Stimulated activated memory B cell treated with anti-CD40 and anti-IgM and Interleukin-4, amounts not matched to agents 10 μg/mL and 1 μg/mL and 100 μg/mL, for 72 hours (primary cell): ENCODE measurements at places on chromosomes 4 and X.
A peak's percentile ranks its signal among the peaks of the same experiment; 100 is the strongest.

- no peak for ATAC-seq
Observed at GRCh38 chr4:160026721-160027120, 923.8 kb downstream of the RAPGEF2 start.

DNA sequence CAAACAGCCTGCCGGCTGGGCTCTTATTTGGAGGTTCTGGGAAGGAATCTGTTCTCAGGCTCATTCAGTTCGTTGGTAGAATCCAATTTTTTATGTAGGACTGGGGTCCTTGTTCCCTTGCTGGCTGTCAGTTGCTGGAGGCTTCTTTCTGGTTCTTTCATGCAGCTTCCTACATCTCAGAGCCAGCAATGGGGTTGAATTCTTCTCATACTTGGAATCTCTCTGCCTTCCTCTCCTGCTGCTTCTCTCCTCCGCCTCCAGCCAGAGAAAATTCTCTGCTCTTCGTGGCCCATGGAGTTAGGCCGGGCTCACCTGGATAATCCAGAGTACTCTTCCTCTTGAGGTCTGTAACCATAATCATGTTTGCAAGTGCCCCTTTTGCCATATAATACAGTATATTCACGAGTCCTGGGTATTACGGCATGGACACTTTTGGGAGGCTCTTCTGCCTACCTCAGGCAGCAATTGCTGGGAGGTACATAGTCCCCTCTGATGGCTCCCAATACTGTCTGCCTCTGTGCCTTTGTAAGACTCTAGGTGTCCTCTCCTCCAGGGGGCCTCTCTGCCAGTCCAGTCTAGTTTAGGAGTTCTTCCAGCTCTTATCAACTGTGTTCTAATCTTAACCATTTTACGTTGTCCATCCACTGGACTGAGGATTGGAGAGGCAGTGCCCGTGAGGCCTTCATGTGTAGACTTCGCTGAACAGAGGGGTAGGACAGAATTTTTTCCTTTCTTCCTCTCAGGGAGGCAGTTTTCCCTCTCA lies 2.2 kb downstream of the TRMT44 start:
- ATAC-seq, result no peak

DNA sequence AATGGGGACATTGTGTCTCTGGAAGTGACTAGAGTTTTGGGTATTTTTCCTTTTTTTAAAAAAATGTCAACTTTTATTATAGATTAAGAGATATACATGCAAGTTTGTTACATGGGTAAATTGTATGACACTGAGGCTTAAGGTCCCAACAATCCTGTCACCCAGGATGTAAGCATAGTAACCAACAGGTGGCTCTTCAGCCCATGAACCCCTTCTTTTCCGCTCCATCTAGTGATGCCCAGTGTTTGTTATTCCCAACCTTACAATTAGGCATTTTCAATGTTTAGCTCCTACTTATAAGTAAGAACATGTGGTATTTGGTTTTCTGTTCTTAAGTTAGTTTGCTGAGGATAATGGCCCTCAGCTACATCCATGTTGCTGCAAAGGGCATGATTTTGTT lies 102.7 kb downstream of the GRID2 start:
- ATAC-seq, result peak; percentile 46

DNA sequence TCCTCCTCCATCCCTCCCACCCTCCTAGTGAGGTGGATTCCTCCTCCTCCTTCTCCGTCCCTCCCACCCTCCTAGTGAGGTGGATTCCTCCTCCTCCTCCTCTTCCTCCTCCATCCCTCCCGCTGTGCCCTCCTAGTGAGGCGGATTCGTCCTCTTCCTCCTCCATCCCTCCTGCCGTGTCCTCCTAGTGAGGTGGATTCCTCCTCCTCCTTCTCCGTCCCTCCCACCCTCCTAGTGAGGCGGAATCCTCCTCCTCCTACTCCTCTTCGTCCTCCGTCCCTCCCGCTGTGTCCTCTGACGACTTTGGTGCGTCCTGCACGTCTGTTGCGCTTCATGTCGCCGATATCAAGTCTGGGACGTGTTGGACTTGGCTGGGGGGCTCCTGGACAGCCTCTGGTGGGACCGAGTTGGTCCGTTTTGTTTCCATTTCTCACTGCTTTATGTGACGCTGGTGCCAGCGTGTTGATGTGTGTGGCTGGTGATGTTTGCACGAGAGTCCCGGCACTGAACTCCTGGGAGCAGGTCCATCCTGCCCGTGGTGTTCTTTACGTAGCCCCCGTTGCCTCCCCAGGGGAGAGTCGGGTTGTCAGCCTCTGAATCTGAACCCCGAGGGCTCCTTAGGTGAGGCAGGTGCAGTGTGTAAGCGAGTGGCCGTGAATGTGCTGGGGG lies 5.4 kb downstream of the AKAP17A start:
- no peak for ATAC-seq

- no peak for ATAC-seq
Observed at GRCh38 chrX:38929966-38930421, 128.7 kb downstream of the MID1IP1 start.
